ENCODE measurements at places on chromosomes 4 and X.
A peak's percentile ranks its signal among the peaks of the same experiment; 100 is the strongest.

GRCh38 chr4:102552781-102553180 lies 51.6 kb downstream of the NFKB1 start:
- DNase-seq, result no peak

- peak; percentile 5 for DNase-seq
Measured at GRCh38 chr4:112704991-112705845, 68.3 kb downstream of the LARP7 start.

GRCh38 chr4:113024388-113024787 lies 25.1 kb upstream of the ANK2 start:
- DNase-seq, result no peak

DNA sequence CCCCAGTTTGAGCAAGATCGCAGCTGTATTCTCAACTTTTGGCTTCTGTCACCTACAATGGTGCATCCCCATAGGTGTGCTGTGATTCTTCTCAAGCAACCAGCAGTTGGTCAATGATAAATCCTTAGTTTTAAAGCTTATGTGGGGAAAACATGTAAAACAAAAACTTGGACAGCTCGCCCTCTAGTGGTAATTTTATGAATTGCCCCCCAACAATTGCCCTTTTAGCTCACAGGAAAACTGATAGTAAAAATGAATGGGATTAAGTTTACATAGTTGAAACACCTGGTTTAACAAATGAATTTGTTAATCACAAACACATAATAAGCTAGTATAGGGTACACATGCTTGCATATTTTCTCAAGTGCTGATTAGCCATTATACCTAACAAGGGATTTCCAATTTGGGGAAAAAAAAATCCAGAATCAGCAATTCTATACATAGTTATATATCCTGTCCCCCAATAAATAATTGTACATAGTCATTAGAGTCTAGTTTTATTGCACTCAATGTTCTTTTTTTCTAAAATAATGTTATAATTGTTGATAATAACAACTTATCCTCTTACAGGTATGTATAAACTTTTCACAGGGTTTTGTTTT lies 30.1 kb downstream of the TEX13A start:
- peak; percentile 3 for DNase-seq

- DNase-seq, result peak; percentile 58
Measured at GRCh38 chr4:6221851-6222760, 21.8 kb upstream of the JAKMIP1 start.

Measured in activated T-cell treated with anti-CD3 and anti-CD28 coated beads, Interleukin-2, amount 50 U/mL, for 72 hours (primary cell).